ENCODE measurements at places on chromosomes 16 and 17.

DNA sequence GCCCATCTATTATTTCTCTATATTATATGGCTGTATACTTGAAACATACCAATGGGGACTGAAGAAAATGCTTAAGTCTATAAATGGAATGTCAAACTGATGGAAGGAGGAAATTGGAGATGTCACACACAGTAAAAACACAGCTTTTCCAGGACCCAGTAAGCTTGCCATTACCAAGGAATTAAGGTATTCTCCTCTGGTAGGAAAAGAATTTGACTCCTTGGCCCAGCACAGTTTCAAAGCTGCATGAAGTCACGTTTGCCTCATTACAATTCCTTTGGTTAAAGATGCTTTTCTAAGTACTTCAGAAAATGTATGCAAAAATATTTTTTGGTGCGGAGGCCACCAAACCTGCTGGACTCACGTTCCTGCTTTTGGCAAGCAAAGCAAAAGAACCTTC, 48.5 kb downstream of the CDH13 start:
- no peak for DNase-seq

DNA sequence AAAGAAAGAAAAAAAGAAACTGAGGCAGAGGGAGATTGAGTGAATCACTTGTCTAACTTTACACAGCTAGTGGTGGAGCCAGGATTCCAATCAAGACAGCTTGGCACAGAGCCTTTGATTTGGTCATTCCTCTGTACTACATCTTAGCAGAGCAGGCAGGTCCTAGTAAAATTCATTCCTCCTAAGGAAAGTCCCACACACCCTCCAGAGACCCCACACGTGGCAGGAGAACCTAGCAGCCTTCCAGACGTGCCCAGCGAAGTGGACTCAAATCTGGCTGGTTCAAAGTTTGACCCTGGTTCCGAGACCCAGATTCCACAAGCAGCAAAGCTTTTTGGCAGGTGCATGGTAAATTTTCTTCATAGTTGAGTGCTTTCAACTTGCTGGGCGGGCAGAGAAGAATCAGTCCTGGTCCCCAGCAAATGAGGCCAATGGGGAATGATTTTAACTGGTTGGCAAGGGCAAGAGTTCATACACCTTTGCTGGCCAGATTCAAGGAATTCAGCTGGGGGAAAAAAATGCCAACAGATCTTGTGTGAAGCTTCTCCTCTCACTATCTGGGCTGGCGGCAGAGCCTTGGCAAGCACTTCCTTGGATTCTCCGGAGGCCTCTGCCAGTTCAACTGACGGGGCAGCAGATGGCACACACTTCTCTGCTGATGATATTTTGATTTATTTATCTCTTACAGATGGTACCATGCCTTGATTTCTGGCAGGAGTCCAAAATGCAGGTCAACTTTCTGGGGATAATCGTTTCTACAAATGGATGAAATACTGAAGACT, 82.4 kb downstream of the GSG1L start:
- no peak for DNase-seq

DNA sequence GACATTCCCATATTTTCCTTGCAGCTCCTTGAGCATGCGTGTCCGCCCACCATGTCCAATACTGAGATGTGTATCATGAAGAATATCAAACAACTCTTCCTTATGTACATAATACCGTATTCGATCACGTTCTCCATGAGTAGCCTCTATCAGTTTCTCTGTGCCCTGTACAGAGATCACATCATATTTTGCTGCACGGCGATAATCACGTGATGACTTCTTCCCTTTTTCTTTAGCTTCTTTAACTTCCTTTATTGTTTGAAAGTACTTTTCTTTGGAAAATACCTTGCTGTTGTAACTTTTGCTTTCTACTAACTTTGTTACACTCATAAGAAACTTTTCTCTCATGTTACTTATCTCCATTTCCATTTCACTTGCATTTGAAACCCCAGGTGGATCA, 6.6 kb downstream of the KRABD2 start:
- DNase-seq: no peak

GRCh38 chr16:7290682-7291081, 42.0 kb upstream of the RBFOX1 start:
- no peak for DNase-seq

- DNase-seq: peak; percentile 84
Measured at GRCh38 chr17:74199306-74200092, 4.0 kb upstream of the RPL38 start.

GRCh38 chr16:14347706-14348105, 276.6 kb downstream of the MRTFB start:
- DNase-seq: no peak

DNA sequence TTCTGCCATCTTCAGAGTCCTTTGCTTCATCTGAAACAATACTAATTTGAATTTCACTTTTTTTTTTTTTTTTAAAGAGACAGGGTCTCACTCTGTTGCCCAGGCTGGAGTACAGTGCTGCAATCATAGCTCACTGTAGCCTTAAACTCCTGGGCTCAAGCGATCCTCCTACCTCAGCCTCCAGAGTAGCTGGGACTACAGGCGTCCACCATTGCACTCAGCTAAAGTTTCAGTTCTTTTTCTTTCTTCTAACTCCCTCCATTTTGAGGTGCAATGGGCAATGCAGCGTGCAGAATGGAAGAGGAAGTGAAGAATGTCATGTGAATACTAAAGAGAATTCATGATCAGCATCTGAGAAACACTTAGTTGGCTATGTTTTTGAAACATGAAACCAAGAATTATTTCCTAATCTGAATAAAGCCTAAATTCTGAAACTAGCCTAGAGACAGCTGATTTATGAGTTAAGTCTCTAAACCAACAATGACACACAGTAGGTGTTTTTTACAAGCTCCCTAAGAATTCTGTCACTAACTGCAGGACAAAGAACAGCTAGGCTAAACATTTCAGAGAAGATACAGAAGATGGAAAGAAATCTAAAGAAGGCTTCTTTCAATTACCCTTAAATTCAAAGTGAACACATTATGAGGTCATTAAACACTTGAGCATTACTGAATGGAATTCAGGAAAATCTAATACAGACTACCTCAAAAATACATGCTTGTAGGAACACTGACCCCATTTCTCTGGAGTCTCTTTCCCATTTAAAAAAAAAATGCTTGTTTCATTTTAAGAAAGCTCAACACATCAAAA, 21.0 kb downstream of the SNN start:
- no peak for DNase-seq

GRCh38 chr16:17887963-17888362, 417.2 kb upstream of the XYLT1 start:
- DNase-seq: no peak

DNA sequence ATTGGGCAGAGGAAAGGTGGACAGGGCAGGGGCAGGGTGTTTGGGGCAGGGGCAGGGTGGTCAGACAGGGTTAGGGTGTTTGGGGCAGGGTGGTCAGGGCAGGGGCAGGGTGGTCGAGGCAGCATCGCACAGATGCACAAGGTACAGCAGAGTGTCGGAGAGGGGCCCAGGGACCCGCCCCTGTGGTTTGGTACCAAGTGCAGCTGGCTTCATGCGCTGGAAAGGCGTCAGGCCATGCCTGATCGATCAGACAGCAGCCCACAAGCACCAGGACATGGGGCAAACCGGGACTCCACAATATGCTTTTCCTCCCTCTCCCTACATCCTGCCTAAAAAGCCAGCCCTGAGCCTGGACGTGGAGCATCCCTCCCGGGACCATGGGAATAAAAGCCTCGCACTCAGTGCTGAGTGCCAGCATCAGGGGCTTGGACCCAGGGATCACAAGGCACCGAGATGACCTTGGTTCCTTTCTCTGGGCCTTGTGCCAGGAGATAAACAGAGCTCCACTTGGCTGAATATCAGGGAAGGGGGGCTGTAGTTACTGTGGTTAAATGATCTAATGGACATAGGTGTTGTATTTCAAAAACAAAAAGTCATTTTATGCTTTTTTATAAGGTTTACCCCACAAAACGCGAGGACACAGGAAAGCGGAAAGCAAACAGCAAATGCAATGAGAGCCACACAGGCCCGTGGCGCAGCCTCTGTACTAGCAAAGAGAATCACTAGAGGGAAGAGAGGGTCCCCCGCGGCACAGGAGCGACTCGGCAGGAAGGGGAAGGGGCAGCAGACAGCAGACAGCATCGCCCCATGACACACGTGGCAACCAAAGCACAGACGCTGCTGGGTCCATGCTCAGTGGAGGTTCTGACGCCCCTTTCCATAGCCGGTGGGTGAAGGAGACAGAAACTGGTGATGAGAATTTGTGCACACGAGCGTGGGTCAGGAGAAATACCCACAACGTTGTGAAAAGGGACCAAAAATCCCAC, 5.3 kb upstream of the HEXD start:
- no peak for DNase-seq
